BJ (cell line): ENCODE measurements at places on chromosomes 12 and 14. TPM values are rescaled to one million over a fixed set of nuclear protein-coding genes. Genes with fewer than 3 reads are reported as not detected.

DNA sequence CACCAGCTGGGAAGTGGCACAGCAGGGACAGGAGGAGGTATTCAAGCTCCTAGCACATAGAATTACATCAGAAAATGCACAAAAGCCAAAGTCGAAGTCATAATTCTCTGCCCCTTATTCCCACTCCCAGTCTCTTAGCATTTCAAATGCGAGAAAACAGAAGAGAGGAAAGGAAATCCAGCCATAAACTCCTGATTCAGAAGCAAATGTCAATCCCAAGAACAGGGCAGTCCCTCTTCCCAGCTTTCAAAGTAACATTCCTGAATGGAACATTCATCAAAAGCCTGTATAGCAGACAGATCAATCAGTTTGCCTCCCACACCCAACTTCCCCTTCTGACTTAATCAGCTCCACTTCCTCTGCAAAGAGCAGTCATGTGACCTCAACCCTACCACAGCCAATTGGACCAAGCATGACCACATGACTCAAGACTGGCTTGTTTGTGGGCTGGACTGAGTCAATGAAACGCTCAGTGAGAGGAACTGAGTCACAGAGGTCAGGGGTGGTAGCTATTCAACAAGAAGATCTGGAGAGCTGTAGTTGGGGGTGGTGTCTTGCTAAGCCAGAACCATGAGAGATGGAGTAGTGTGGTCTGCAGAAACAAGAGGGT lies 41.4 kb upstream of the TUNAR start:
- DNase-seq = no peak

DNA sequence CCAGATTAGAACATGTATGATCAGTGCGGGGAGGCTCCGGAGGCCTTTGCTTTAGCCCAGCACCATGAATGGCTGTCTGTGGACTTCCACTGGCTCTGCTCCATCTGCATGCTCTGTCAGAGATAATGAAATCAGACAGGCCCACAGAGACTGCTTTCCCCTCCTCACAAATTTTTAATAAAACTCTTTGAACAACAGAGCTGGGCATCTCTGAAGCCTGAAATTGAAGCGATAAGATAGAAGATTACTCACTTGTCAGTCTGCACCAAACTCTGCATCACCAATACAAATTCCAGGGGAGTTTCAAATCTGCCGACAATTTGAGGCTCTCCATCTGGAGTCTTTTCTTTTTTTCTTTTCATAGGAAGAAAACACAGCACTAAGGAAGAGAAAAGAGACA lies 110.0 kb downstream of the DYRK2 start:
- no peak for DNase-seq

DNA sequence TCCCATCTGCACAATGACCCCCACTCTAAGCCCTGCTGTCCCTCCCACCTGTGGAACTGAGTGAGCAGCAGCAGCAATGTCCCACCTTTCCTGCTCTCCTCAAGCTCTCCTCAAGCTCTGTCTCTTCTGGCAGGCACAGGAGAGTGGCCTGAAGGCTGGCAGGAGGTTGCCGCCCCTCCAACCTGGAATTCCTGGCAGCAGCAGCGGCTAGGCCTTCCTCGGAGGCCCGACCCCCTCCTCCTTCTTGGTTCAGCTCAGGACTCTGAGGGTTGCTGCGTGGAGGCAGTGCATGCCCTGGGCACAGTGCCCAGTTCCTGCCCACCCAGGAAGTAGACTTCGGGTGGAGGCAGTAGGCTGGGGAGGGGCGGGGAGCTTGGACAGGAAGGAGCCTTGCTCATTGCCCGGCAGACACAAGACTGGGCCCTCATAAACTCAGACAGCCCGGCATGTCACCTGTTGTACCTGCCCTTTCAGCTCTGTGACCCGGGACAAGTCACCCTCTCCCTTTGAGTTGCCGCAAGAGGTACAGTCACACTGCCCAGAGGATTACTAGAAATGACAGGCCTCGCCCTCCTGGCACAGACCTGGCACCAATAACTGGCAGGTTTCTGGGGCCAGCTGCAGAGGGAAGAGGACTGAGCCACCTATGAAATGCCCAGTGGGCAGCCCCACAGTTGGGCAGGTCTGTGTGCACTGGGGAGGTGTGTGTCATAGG lies 2.1 kb upstream of the SERPINA1 start:
- DNase-seq = no peak

GRCh38 chr12:85963326-85963725 lies 89.2 kb downstream of the NTS start:
- DNase-seq = no peak

The RPL10L gene
- polyA plus RNA-seq = not detected in 2 replicates

- DNase-seq = no peak
Observed at GRCh38 chr12:67807814-67808213, 159.3 kb downstream of the DYRK2 start.

- no peak for DNase-seq
Observed at GRCh38 chr12:131141514-131141913, 187.8 kb downstream of the ADGRD1 start.

- no peak for DNase-seq
Observed at GRCh38 chr12:81120961-81121360, 43.1 kb downstream of the ACSS3 start.

DNA sequence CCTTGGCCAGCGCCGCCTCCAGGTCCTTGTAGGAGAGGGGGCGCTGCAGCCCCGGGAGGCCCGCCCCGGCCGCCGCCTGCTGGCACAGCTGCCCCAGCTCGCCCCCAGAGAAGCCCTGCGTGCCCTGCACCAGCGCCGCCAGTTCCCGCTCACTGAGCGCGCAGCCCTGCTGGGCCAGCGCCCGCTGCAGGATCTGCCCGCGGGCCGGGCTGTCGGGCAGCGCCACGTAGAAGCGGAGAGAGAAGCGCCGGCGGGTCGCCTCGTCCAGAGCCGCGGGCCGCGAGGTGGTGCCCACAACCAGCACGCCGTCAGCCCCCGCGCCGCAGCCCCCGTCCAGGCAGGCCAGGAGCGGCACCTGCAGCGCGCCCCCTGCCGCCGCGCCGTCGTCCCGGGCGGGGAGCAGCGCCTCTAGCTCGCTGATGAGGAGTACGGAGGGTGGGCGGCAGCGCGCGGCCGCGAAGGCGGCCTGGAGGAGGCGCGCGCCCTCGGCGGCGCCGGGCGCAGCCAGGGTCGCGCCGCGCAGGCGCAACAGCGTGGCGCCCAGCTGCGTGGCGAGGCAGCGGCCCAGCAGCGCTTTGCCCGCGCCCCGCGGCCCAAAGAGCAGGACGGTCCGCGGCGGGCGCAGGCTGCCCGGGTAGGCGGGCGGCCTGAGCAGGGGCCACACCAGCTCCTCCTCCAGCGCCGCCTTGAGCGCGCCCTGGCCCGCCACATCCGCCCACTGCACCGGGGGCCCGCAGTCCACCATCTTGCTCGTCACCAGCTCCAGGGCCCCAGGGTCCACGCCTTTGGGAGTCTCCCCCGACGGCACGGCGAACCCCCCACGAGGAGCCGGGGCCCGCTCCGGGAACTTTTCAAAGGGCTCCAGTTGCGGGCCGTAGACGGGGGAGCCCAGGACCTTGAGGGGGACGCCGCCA lies 27.7 kb downstream of the FIGNL2 start:
- DNase-seq = no peak

GRCh38 chr14:54639611-54640010 lies 72.7 kb downstream of the SAMD4A start:
- no peak for DNase-seq

The PDZRN4 gene
- not detected in 2 replicates for polyA plus RNA-seq
